ENCODE measurements at places on chromosomes 5 and 9.
A peak's percentile ranks its signal among the peaks of the same experiment; 100 is the strongest.

- peak; percentile 25 for DNase-seq
Measured at GRCh38 chr9:120619751-120620655, 40.0 kb upstream of the CDK5RAP2 start.

DNA sequence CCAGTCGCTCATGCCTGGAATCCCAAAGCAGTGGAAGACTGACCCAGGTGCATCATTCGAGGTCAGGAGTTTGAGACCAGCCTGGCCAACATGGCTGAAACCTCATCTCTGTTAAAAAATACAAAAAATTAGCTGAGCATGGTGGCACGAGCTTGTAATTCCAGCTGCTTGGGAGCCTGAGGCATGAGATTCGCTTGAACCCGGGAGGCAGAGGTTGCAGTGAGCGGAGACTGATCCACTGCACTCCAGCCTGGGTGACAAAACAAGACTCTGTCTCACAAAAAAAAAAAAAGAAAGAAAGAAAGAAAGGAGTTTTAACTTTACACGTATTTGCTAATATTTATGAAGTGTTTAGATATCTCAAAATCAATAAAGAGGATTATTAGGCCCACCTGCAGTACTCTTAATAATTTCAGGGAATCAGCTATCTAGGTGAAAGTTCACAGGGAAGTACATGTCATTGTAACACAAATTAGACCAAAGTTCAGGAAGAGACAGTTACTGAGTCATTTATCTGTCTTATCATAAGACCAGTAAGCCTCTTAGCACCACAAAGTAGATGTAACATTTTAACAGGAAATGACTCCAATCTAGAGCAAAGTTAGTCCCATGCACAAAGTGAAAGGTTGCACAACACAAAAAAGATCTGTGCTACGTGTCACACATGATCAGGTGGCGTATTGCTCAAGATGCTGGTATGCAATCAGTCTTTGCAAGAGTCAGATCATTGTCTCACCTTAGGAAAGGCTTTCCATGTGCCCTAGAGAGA, 34.1 kb upstream of the PLIN2 start:
- no peak for DNase-seq

GRCh38 chr5:141518618-141519015, 29.7 kb downstream of the PCDHGC5 start:
- DNase-seq: no peak

- no peak for DNase-seq
Measured at GRCh38 chr9:77194423-77194822, 17.1 kb downstream of the VPS13A start.

DNA sequence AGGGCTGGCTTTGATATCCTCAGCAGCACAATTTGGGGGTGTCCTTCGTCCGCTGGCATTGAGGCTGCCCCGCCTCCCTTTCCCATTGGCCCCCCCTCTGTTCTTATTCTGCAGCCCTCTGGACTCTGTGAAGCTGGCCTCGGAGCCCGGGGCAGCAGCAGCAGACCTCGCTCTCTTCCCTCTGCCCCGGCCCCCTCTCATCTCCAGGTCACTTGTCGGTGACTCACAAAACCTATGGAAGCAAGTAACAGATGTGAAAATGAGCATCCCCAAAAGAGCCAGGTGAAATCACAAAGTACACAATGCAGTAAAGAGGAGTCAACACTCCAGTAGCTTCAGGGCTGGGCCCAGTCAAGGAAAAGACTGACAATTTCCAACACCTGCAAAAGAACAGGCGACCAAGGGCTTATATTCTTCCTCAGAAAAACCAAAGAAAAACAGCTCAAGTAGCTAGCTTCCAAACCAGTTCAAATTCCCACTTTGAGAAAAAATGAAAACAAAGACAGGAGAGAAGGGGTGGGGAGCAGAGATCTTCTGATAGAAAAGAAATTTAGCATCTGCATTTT, 97.5 kb downstream of the ZNF608 start:
- DNase-seq: no peak

DNA sequence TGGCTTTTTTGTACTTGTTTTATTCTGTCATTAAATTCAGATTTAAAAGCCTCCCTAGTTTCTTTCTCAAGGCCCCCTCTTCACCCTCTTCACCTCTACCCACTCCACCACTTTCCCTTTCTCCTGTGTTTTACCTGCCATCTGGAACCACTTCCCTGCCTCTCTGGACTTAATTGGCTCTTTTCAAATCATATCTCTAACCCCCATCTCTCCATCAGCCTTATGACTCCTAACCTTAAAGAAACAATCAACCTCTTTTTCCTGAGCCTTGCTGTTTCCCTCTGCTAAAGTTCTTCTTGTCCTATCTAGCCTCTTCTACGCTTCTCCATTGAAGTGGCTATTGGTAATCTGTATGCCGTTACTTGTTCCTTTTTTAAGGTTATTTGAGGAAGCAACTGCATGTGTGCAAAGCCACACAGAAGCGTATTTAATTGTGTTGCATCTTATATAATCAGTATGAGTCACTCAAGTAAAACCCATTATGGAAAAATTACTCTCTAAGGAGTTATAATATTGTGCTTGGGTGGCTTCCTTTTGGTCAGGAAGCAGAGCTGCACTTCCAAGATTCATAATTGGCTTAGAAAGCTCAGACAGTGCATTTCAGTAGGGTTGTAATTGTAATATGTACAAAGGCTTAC, 653.6 kb upstream of the ITGA1 start:
- DNase-seq: peak; percentile 98

DNA sequence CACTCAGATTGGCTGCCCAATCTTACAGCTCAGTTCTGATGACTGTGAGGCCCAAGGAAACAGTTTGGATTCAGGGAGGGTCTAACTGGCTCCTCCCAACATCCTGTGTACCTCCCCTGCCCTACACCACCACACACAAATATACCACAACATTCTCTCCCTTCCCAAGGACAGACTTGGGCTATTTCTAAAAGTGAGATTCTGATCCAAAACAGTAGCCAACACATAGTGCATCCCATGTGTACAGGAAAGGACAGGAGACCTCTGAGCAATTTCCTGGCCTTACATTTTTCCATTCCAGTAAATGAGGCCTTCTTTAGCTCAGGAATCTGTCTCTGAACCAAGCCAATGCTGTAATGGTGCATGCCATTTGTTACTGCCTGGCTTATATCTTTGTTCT, 20.8 kb downstream of the ZNF366 start:
- DNase-seq: no peak

GRCh38 chr5:181222630-181223057, 437 bp upstream of the TRIM41 start:
- no peak for DNase-seq

DNA sequence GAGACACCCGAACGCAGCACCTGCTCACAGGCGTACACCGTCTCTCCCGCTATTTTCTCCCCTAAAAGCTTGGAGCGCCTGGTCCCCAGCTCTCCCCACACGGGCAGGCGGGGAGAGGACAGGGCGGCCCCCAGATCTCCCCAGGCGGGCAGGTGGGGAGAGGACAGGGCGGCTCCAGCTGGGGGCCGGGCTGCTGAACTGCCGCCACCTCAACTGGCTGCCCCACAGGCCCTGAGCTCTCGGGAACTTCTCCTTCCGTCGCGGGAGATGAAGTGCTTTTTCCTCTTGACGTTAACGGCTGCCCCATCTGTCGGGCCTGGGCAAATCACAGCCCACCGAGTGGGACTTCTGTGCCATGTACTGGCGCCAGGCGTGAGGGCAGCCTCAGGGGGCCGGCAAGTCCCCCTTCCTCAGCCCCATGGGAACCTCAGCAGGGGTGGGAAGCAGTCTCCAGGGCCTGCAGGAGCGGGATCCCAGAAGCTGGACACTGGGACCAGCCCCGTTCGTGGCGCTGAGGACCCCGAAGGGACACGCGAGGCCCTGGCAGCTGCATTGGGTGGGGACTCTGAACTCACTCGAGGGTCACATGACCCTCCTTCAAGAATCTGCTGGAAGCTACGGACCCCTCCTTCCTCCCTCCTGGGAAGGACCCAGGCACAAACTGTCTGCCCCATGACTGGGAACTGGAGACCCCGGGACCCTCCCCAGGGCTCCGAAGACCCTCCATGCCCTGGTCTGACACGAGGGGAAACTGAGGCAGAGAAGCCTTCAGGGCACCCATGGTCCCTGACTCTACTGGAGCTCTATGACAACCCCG, 5.7 kb upstream of the EGFL7 start:
- no peak for DNase-seq

GRCh38 chr5:136518174-136518573, 152.8 kb upstream of the TRPC7 start:
- no peak for DNase-seq

DNA sequence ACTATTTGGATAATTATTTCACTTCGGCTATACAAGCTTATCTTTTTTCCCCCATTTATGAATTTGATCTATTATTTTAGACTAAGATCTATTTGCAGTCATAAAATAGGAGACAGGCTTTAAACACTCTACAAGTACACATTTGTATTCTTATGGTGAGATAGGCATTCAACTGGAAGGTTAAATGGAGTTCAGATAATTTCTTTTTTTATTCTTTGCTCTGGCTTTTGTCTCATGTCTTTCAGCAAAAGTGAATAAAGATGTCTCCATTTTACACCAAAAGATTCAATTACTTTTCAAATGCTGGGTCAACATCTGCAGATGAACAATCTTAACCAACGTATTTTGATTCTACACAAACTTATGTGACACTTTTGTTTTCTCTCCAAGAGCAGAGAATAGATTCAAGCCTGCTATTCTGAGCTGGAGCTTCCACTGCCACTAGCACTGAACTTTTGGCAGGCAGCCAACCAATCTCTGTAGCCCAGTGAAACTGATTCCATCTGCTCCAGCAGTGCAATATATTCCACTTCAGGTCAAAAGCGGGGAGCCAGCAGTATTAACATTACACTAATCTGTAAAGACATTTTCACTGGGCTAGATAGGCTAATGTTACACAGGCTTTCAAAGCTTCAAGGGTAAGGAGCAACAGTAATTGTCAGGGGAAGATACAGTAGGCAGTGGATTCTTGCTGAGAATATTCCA, 452.0 kb upstream of the ZNF608 start:
- peak; percentile 67 for DNase-seq

DNA sequence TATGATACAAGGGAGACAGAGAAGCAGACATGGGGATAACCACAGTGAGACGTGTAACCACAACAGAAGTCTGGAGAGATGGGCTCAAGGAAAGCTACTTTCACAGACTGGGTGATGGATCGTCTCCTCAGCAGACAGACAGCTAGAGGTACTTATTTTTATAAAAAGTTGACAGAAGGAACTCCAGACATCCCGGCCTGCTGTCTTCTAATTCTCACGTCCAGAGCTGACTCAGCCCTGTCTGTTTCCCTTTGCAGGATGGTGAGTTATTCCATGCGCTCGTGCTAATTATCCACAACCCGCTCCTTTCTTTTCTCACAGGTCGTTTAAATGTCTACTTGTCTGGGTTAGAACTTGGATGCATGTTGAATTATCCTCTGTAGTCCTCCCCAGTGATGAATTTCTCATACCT, 304.5 kb downstream of the CWC27 start:
- DNase-seq: no peak

DNA sequence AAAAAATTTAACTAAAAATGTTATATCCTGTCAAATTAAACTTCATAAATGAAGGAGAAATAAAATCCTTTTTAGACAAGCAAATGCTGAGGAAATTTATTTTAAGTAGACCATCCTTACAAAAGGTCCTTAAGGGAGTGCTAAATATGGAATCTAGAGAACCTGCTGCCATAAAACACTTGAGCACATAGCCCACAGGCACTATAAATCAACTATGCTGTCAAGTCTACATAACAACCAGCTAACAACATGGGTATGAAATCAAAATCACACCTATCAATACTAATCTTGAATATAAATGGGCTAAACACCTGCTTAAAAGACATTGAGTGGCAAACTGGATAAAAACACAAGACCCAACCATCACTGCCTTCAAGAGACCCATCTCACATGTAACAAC, 15.1 kb upstream of the PRSS3 start:
- DNase-seq: no peak

GRCh38 chr5:127919006-127919796, 164.4 kb upstream of the SLC12A2 start:
- no peak for DNase-seq

DNA sequence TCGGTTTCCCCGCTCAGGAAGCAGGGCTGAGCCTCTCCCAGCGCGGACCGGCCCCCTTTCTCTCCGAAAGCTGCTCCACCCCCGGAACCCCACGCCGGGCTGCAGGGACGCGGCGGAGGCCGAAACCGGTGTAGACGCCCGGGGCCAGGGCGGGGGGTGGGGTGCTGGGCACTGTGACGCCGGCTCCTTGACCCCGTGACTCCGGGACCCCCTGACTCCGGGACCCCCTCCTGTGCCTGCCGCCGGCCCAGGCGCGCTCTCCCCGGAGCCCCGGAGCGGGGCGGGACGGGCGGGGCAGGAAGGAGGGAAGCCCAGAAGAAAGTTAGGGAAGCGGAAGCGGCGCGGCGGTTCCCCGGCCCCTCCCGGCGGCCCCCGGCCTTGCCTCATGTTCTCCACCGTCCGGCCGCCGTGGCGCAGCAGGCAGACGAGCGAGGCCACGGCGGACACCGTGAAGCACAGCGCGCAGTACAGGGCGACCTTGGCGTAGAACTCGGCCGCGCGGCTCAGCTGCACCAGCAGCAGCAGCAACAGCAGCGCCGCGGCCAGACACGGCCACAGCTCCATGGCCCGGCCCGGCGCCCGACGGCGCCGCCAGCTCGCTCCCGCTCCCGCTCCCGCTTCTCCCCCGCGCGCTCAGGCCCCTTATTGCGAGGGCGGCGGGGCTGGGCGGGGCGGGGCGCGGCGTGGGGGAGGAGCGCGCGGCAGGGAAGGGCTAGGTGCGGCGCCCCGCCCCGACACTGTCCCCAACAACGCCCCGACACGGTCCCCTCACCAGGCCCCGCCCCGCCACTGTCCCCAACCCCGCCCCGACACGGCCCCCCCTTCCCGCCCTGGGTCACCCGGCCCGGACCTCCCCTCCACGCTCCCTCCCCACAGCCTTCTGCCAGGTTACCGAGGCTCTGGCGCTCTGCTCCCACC, at the start of gene AGPAT2:
Gene AGPAT2, minus strand, starts transcription at position 664 of the 918 bp plus-strand sequence. Its CDS starts 100 bp downstream, at position 564.
- no peak for DNase-seq

DNA sequence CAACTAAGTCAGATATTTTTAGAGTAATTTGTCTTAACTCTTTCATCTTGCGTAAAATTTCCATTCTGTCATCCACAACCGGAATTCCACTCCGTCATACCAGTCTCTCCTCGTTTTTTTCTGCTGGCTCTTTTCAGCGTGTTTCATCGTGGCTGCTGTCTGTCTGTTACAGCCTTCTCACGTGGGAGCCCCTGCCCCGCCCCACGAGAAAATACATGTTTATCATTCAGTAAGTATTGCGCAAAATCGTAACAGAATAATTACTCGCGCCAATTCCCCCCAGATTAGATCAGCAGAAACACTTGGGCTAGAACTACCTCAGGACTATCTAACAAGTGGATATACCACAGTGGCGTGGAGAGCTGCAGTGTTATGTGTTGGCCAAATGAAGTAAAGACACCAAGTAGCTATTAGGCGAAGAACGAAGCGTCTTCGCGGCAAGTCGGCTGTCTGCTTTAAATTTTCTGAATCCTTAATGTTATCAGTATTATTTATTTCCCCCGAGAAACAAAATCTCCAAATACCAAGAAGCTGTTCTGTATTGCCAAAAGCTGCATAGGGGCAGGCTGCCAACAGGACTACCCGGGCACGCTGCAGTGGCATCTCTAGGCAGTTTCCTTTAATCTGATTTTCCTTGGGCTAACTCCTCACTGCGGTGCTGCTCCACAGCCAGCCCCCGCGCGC, 566 bp upstream of the FOCAD start:
- peak; percentile 64 for DNase-seq

Data from DMS79 (cell line).